ENCODE measurements at places on chromosomes 4 and X. TPM values are rescaled to one million over a fixed set of nuclear protein-coding genes. Genes with fewer than 3 reads are reported as not detected.

DNA sequence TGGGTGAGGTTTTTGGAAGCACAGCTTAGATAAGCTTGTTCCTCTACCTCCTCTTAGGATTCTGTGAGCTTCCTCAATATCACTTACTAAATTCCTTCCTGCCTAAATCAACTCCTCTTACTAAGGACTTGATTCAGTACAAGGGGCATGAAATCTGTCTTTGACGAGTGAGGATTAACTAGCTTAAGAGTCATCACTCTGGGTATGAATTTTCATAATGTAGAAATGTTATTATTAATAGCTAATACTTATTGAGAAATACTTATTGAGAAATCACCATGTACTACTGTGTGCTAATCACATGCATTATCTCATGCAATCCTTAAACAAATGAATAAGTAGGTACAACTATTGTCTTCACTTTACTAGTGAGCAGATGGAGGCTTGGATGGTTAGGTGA is 28.6 kb downstream of the TRPC3 start:
- no peak for DNase-seq

DNA sequence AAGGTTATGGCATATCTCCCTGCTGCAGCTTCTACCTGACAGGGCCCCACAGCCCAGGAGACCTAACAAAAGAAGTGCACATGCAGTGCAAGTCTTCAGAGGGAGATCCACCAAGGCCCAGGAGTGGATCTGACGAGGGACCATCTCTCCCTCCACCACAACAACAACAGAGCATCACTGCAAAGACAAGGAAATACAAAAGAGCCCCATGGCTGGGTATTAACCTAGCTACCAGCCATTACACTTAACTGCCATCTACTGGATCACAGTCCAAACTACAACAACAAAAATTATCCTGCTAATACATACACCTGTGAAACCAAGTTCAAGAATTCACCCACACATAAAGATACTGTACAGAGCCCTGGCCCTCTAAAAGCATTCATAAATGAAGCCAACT is 280.2 kb upstream of the SLC7A11 start:
- DNase-seq = no peak

The CT45A8 gene
- not detected for total RNA-seq

The TXLNG gene
- 24.4 TPM for total RNA-seq

- DNase-seq = no peak
Measured at GRCh38 chr4:171130256-171130801, 682.9 kb upstream of the GALNTL6 start.

DNA sequence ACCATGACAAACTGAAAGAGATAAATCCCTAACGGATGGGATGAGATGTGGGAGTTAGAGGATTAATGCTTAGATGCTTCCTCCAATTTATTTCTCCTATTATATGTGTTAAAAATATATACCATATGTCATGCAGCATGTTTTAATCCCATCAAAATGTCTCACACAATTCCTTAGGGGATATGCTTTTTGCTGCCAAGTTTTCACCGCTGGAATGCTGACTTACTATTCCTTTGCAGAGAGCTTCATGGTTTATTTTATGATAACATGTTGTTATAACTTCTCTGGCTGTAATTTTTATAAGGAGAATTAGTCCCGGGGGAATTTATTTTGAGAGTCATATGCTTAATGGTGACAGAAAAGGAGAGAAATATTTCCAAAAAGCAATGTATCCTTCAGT is 670.3 kb downstream of the IL1RAPL1 start:
- DNase-seq = no peak

- DNase-seq = no peak
Measured at GRCh38 chr4:13151194-13151593, 332.9 kb downstream of the RAB28 start.

- DNase-seq = no peak
Measured at GRCh38 chrX:111123125-111123524, 27.1 kb downstream of the PAK3 start.

DNA sequence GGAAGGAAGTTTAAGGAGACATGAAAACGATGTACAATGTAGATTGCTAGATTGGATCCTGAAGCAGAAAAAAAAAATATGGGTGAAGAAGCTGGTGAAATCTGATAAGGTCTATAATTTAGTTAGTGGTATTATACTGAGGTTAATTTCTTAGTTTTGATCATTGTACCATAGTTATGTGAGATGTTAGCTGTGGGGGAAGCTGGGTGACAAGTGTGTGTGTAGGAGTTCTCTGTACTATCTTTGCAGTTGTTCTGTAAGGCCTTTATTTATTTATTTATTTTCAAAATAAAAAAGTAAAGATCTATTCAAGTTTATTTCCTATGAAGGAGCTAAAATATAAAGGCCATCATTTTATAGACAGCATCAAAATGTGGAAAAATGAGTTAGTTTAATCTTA is 12.5 kb upstream of the EXOC1 start:
- DNase-seq = no peak

The LRCH2 gene
- total RNA-seq = 29.4 TPM

The DMD gene
- 76.4 TPM for total RNA-seq

The SLC10A4 gene
- 10.1 TPM for total RNA-seq

The KCTD8 gene
- total RNA-seq = 6.6 TPM

GRCh38 chrX:39133971-39134370 is 332.7 kb downstream of the MID1IP1 start:
- DNase-seq = no peak

- DNase-seq = no peak
Measured at GRCh38 chr4:101651778-101652177, 138.8 kb upstream of the BANK1 start.
